A673 (cell line): ENCODE measurements at places on chromosomes 16 and 17. TPM values are rescaled to one million over a fixed set of nuclear protein-coding genes. Genes with fewer than 3 reads are reported as not detected.

DNA sequence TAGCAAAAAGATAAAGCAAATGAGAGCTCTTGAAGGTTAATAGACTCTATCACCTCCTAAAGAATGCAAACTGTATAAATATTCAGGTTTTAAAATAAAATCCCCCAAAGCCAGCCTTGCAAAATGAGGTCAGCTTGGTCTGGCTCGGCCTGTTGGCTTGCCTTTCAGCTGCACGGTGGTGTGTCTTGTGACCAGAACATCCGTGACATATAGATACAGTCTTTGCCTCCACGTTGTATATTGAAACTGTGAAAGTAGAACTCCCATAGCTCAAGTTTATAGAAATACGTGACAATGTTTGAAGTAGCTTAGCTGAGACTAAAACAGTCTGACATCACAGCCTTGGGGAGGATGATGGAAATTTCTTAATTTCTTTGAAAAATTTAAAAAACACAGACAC lies 236.6 kb upstream of the MYOCD start:
- DNase-seq: no peak

DNA sequence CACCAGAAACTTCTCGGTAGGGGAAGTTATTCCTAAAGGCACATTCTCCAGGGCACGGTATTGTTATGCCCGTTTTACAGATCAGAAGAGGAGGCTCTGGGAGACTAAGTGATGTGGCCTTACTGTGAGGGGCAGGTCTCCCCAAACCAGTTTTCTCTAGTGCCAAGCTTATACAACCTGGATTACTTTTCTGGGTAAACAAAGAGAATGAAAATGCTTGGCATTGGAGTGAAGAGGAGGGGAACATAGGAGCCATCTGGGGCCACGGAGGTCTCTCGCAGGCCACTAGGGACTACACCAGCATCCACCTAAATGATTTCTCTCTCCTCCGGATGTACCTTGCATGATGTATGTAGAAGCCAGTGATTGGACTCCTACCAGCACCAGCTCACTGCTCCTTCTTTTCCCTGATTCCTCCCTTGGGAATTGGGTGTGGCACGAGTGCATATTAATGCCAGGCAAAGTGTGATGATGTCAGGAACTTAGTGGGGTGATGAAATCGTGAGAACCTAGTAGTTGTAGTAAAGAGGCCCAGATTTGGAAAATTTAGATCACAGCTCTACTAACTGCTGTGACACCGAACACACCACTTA lies 674 bp downstream of the TOM1L1 start:
- peak; percentile 81 for DNase-seq

Gene EVI2A
- not detected in 2 replicates for total RNA-seq

Gene TBC1D28
- not detected in 2 replicates for total RNA-seq

DNA sequence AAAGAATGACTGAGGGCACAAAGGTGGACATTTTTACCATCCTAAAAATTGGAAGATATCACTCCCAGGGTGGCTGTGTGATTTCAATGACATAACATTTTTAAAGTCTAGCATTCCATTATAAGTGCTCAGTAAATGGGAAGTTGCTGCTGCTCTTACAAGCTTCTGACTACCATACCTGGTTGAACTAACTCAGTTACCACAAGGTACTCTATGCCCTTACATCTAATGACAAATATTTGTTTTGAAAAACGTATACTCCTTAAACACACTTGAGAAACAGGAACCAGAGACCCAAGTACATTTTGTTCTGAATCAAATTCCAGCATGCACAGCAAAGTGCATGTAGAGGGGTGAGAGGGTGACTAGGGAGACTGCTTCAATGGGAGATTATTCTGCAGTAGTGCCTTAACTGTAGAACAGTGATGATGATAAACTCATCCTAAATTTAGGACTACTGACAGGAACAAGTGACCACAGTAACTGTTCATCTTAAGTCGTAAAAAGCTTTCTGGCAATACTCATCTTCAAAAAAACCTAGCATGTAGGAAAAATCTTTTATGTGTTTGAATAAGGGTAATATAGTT lies 83.5 kb downstream of the KANSL1 start:
- no peak for DNase-seq

DNA sequence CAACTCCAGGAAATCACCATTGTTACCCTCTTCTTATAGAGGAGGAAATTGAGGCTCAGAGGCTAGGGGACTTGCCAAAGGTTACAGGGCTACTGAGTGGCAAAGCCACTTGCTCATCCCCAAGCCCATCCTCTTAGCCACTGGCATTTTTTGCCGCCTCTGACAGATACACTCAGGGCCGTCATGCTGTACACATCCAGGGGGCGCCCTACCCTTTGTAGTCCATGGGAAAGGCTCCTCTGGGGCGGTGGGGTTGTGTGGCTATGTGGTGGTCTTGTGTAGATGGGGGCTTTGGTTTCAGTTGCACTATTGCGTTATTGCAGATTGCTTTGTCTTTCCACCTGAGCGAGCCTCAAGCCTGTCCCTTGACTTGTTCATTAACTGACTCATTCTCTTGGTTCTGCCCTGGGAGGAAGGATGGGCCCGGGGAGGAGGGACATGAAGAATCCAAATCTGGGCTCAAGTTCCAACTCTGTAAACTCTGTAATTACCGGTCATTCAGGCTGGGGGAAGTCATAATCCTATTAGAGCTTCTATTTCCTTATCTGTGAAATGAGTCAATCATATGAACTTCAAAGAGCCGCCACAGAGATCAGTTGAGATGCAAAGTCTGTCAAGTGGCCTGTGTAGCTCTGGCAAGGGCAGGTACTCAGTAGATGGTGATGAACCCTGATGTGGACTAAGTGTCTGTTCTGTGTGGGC lies 2.8 kb downstream of the NOS2 start:
- DNase-seq: no peak

DNA sequence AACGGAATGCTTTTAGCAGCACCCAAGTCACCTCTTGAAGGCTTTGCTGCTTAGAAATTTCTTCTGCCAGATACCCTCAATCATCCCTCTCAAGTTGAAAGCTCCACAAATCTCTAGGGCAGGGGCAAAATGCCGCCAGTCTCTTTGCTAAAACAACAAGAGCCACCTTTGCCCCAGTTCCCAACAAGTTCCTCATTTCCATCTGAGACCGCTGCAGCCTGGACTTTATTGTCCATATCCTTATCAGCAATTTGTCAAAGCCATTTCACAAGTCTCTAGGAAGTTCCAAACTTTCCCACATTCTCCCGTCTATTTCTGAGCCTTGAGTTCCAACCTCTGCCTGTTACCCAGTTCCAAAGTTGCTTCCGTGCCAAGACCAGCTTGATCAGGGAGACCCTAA lies 27.4 kb downstream of the TMC6 start:
- DNase-seq: no peak

GRCh38 chr16:89155851-89156739 lies 15.5 kb upstream of the CDH15 start:
- no peak for DNase-seq

GRCh38 chr16:85781695-85782370 lies 17.5 kb downstream of the EMC8 start:
- DNase-seq: no peak

DNA sequence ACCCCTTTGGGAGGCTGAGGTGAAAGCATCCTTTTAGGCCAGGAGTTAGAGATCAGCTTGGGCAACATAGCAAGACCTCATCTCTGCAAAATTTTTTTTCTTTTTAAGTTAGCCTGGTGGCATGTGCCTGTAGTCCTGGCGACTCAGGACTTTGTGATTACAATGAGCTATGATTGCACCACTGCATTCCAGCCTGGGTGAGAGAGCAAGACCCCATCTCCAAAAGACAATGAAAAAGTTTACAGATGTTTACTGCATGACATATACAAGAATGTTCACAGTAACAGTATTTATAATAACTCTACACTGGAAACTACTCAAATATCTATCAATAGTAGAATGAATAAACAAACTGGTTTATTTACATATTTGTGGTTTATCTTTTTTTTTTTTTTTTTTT lies 33.1 kb upstream of the CCL22 start:
- no peak for DNase-seq

Gene CDK3
- 8.5 and 10.0 TPM in 2 replicates for total RNA-seq

Gene SDR42E1
- not detected in 2 replicates for total RNA-seq

GRCh38 chr16:12739738-12740137 lies 63.9 kb downstream of the CPPED1 start:
- DNase-seq: no peak

- no peak for DNase-seq
These were observed 10.5 kb upstream of the NKD1 start for GRCh38 chr16:50537533-50538290.

DNA sequence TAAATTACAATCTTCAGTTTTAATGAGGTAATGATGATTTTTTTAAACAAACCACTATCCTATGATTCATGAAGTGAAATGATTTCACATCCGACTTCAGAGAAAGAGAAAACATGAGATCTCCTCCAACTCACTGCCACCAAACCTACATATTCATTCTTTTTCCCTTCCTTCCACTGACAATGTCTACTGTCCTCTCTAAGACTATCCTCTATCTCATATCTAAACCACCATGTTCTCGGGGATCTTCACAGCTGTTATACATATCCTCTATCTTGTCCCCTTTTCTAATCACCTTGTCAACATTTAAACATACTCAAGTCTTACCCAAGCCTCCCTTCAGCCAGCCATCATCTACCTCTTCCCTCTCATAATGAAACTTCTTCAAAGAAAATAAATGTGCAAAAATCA lies 53.5 kb downstream of the SMURF2 start:
- DNase-seq: no peak

DNA sequence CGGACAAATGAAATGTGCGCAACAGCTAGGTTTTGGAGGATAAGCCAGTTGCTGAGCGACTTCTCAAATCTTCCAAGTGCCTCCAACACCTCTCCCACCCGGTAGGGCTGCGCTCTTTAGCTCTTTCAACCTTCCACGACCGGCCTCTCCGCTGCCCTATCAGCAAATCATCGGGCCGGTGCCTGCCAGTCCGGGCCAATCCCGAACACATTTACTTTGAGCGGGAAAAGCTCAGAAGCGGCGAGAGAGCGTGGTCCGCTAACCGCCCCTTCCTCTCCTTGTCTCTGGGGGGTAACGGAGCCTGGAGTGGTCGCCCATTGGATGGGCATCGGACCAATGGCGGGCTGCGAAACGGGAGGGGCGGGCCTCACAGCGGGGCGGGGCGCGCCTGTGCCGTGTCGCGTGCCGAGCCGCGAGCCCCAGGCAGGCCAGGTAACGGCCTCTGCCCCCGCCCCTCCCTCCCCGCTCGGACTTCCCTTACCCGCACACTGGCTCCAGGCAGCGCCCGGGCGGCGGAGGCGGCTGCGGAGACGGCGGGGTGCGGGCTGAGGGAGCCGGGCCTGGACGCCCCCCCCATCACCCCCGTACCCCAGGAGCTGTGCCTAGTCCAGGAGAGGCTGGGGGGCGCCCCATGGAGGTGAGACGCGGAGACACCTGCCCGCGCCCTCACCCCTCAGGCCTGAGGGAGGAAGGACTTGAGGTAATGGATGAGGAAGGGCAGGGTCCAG lies at the start of gene MEIOC:
MEIOC (plus strand) TSS at position 486 of the 728 bp plus-strand sequence; CDS start at position 632, 146 bp downstream.
- no peak for DNase-seq

DNA sequence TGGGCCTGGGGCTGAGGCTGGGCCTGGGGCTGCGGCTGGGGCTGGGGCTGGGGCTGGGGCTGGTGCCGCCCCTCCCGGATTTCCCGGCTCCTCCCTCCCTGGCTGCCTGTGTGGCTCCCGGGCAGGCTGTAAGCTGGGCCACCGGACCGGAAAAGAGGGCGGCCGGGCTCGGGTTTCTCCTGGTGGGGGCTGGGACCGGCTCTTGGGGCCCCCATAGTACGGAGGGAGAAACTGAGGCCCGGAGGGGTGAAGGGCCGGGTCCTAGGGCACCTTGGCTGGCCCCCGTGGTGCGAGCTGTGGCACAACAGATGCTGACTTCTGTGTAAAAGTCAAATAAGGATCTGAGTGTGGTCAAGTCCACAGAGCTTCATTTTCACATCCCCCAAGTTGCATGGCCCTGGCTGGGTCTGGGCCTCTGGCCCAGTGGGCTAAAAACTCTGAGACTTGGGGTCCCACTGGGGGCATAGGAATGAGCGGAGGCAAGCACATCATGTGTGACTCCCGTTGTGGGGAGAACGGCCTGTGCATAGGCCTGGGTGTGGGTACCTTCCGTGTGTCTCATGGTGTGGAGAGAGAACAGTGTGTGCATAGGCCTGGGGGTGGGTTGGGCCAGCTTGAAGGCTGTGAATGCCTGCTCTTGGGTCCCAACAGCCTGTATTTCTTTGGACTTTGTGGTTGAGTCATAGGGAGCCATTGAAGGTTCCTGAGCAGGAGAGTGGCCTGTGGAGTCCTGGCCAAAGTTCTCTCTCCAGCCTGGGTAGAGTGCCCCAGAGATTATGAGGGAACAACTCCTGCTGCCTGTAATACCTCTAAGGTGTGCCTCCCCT lies 123.9 kb upstream of the CIBAR2 start:
- no peak for DNase-seq

DNA sequence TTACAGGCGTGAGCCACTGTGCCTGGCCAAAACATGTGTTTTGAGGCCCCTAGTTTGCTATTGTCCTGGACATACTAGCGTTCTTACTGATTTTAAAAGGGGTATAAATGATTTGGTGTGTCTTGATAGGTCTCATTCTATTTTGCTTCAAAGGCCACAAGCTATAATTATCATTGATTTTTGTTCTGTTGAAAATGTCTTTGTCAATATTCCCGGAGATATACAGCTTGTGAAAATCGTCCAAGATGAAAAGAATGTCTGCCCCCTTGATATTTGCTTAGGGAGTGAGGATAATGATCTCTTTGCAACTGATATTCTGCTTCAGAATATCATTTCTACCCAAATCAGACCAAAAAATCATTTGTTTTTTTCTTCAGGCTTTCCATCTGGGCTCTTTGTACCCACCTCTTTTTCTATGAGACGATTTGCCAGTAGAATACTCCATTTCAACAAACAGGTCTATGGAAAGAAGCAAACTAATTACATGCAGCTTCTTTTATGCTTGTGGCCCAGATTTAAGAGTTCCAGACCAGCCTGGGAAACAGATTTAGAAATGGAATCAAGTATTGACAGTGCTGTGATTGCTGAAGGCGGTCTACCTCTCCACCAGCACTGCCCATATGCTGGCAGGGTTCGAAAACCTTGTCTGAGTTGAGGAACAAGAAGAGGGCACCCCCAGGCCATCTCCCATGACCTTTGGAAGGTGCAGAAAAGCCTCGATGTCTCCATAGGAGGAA lies 14.1 kb upstream of the ST6GALNAC1 start:
- DNase-seq: no peak

Gene CACNG3
- 3.5 and 3.6 TPM in 2 replicates for total RNA-seq

DNA sequence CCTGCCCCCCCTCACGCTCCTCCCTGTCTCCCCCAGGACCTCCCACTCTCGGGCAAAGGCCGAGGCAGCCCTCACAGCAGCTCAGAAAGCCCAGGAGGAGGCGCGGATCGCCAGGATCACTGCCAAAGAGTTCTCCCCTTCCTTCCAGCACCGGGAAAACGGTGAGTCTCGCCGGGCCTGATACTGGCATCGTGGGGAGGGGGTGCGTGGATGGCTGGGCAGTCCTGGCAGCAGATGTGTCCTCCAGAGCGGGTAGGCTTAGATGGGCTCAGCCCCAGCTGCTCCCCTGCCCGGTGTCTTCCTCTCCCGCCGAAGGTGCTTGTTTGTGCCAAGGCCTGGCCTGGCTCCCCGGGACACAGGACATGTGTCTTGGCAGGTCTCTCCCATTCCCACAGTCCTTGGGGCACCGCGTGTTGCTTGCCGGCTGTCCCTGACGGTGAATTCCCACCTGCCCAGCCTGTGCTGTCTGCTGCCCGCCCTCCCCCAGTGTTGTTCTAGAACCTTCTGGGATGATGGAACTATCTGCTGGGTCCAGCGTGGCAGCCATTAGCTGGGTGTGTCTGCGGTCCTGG lies 81.6 kb downstream of the KLHDC4 start:
- no peak for DNase-seq

- no peak for DNase-seq
These were observed 8.6 kb downstream of the XYLT1 start for GRCh38 chr16:17461951-17462729.

GRCh38 chr17:38464723-38465390 lies 36.6 kb downstream of the ARHGAP23 start:
- peak; percentile 75 for DNase-seq

Gene IL17C
- total RNA-seq: 0.28 TPM in 1 of 2 replicates, not detected in the other
